ENCODE measurements at places on chromosomes 5 and 9. TPM values are rescaled to one million over a fixed set of nuclear protein-coding genes. Genes with fewer than 3 reads are reported as not detected.
A peak's percentile ranks its signal among the peaks of the same experiment; 100 is the strongest.

DNA sequence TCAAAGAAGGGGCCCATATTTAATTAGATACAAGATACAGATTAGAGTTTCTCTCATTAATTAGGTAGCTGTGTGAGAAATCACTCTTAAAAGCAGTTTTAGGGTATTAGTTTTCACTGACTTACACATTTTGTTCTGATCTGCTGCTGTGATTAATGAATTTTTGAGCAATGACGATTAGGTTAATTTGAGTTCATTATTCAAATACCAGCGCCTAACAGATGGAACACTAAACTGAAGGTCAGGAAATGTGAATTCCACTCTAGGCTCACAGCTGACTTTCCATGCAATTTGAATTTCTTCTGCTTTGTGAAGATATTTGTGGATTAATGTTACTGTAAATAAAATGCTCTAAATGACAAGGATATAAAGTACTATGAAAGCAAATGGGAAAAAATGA lies 380.6 kb downstream of the ADGRV1 start:
- no peak for DNase-seq

DNA sequence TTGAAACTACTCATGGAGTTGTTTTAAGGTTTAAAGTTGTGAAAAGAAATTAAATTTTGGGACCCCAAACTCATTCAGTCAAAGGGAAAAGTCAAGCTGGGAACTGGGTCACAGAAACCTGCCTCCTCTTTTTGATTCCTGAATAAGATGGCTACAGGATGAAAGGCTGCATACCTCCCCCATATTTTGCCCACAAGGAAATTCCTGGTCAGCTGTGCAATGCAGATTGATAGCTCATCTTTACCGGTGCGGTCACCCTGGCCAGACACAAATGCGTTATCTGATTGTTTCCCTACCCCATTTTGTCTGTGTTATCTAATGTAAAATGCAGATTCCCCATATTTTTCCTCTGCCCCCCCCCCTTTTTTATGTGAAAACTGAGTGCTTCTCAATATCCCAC lies 1.3 kb downstream of the HAVCR2 start:
- no peak for DNase-seq

- no peak for DNase-seq
These were observed 260.8 kb upstream of the TNC start for GRCh38 chr9:115378758-115379157.

DNA sequence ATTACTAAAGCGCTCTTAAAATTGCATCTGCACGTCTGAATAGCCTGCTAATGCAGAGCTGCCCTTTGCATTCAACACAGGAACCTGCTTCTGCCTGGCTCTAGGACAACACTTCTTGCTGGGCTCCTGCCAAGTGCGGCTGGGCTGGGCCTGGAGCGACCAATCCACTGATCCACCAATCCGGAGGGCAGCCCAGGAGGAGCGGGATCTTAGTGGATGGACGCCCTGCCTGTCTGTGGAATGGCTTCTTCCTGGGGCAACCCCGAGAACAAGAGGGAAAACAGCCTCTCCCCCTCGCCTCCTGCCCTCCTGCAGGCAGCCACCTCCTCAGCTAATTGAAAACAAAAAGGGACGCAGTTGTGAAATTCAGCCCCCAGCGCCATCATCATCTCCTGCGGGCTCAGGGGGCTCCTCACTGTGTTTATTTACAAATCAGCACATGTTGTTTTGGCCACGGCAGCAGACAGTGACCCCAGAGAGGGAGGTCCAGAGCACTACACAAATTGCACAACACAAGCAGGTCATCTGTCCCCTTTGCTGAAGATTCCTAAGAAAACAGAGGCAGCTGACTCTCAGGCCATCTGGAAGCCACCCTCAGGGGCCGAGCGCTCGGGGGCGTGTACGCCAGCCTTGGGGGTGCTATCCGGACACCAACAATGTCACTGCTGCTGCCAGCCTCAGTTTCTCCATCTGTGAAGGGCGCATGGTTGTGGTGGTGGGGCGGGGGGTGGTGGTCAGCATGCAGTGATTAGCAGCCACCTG lies 57.3 kb downstream of the GADD45G start:
- no peak for DNase-seq

GRCh38 chr5:92543201-92543600 lies 1037.8 kb downstream of the NR2F1-AS1 start:
- DNase-seq = no peak

DNA sequence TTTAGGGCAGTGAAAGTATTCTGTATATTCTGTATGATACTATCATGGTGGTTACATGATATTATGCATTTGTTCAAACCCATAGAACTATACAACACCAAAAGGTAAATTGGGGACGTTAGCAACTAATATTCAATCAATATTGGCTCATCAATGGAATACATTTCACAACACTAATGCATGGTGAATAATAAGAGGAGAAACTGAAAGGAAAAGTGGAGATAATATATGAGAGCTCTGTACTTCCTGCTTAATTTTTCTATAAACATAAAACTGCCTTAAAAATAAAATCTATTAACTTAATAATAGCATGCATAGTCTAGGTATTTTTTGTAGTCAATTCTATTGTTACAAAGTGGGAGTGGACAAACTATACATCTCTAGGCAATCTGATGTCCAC lies 66.3 kb downstream of the TRIM32 start:
- no peak for DNase-seq

DNA sequence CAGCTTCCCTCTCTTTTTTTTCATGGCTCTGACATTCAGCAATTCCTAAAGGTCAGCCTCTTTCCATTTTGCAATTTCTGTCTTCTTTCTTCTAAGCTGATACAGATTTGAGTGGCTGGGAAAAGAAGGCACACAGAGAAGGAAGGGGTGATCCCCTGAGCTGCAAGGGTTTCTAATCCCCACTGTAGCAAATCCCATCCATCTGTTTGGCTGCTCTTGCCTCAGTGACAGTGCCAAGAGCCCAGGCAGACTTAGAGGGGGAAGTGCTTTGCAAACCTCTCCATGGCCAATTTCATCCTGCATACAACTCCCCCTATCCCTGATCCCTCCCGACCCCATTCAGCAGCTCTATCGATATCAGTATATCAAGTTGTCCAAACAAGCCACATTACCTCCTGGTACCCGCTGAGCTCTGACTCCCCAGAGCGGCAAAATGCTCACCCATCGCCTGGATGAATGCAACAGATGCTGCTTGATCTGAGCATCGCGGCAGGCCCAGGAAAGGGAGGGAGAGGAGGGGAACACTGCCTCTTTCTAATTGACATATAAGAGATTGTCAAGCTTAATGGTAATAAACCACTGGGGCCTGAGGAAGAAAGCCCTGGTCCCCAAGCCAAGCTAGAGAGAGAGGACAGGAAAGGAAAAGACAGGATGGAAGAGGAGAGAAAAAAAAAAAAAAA lies 268.9 kb downstream of the ASTN2 start:
- no peak for DNase-seq

- DNase-seq = no peak
These were observed 527.8 kb upstream of the TLE4 start for GRCh38 chr9:79043916-79044315.

- no peak for DNase-seq
These were observed 23.0 kb downstream of the CD74 start for GRCh38 chr5:150389531-150390266.

DNA sequence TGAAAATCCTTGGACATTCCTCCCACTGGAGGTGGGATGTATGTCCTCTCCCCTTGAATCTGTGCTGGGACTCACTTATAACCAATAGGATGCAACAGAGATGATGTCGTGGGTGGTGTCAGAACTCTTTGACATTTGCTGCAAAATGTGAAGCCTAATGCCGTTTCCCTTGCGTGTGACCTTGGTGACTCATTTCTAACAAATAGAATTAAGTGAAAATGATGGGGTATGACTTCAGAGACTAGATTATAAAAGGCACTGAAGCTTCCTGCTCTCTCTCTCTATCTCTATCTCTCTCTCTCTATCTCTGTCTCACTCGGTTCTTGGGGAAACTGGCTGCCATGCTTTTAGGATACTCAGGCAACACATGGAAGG lies 126.1 kb upstream of the STC2 start:
- no peak for DNase-seq

DNA sequence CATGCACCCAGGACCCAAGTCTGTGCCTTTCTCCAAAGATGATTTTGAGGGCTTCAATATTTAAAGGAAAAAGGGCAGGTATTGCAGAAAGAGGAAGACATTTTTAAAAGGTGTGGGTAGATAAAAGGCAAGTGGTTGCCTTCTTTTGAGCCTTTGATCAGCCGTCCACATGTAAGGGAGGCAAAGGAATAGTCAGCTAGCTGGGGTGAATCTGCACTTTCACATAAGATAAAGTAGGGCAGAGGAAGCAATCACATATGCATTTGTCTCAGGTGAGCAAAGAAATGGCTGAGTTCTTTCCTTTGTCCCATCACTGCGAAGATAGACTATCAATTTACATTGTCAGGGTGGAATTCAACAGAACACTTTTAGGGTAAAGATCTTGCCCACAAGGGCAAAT lies 19.9 kb downstream of the MGAT1 start:
- DNase-seq = no peak

DNA sequence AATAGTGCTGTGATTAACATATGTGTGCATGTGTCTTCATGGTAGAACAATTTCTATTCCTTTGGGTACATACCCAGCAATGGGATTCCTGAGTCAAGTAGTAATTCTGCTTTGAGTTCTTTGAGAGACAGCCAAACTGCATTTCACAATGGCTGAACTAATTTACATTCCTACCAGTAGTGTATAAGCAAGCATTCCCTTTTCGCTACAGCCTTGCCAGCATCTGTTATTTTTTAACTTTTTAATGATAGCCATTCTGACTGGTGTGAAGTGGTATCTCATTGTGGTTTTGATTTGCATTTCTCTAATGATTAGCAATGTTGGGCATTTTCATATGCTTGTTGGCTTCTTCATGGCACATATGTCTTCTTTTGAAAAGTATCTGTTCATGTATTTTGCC lies 308.5 kb downstream of the ARRDC3 start:
- DNase-seq = no peak

GRCh38 chr5:151733358-151734063 lies 24.9 kb downstream of the ATOX1 start:
- DNase-seq = no peak

DNA sequence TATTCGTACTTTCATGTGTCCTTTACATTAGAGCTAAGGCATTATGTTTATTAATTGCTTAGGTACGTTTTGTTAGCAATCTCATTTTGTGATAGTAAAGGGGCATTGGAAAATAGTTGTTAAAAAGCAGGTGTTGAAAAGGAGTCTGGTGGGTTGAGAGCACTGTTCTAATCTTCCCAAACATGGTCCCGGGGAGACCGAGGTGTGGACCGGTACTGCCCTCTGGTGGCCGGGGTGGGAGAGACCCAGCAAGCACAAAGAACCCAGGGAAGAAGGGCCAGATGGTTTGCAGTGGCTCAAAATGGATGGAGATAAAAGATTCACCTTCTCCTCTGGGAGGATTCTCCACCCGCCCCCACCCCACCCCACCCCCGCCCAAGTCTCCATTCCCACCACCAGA lies 26.1 kb downstream of the IDNK start:
- DNase-seq = peak; percentile 61

DNA sequence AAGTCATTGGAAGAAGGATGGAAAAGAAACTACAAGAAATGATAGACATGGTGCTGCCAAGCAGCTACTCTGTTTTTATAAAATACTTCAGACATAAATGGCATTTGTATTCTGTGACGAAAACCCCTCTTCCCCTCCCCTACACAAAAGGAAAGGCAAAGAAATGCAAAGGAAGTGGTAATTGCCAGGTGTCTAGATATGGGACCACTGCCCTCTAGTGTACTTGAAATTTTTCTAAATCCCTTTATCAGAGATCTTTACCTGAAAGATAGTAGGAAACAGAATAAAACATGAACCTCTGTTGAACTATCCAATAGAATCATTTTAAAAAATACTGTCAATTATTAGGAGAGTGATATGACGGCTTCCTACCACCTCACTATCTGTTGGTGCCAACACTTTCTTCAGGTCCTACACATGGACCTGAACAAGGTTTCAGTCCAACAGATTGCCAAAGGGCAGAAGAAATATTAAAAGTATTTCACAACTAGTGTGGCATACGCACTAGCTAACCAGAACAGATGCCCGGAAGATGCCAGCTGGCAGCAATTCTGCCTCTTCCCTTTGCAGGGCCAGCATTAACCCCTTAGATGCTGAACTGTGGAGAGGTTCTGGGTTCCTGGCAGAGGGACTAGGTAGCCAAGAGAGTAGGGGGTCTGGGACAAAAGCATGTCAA lies 104.1 kb downstream of the TSSK1B start:
- DNase-seq = no peak

- no peak for DNase-seq
These were observed 158.7 kb downstream of the TMEM167A start for GRCh38 chr5:82918311-82919031.

DNA sequence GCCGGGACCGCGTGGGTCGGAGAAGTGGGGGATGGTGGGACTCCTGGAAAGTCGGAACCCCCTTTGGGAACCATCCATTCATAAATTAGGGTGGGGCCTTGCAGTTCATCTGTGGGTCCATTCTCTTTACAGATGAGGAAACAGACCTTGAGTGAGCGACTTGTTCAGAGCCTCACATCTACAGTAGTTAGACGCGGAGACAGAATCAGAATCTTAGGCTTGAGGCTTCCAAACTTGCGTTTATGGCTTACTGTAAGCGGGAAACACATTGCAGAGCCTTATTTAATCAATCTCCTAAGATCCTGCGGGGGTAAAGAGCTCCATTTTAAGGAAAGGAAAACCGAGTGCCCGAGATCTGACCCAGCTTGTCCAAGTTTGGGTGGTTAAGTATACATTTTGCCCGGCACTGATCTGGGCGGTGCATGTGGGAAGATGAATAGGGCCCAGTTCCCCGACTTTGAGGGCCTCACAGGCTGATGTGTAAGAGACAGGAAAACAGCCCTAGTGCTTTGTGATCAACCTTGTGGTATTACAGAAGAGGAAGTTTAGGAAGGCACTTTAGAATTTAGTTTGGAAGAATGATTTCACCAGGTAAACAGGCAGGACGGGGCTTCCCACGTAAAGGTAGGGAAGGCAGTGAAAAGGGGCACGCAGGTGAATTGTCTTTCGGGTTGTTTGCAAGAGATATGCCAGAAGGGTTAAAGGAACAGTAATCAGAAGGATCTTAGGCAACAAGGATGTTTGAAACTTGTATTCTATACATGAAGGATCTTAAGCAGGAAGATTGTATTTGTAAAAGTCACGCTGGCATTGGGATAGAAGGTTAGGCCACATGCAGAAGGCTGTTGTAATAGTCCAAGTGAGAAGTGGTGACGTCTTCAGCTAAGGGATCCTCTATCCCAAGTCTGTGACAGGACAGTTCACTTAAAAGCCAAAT lies 744 bp downstream of the TARS1 start:
- DNase-seq = peak; percentile 22

The IL13 gene
- 0.27 TPM for total RNA-seq

The LRRC70 gene
- total RNA-seq = 0.84 TPM

The PKN3 gene
- total RNA-seq = 16.9 TPM

The LAMC3 gene
- total RNA-seq = not detected

The LRRC19 gene
- not detected for total RNA-seq

The CCDC192 gene
- total RNA-seq = not detected

The PCDHB3 gene
- total RNA-seq = not detected

The MEIKIN gene
- total RNA-seq = not detected

The IFNK gene
- not detected for total RNA-seq

The ZBTB26 gene
- total RNA-seq = 9.7 TPM

Data from activated B cell treated with CpG ODN at 0.5 μM for 24 hours (primary cell).